ENCODE measurements at places on chromosomes 2 and 18.

- DNase-seq: no peak
Measured at GRCh38 chr2:238484522-238485452, 58.1 kb downstream of the ASB1 start.

- no peak for DNase-seq
Measured at GRCh38 chr18:33369711-33370449, 70.6 kb downstream of the CCDC178 start.

GRCh38 chr2:187851955-187852561 is 297.8 kb upstream of the TFPI start:
- DNase-seq: no peak

DNA sequence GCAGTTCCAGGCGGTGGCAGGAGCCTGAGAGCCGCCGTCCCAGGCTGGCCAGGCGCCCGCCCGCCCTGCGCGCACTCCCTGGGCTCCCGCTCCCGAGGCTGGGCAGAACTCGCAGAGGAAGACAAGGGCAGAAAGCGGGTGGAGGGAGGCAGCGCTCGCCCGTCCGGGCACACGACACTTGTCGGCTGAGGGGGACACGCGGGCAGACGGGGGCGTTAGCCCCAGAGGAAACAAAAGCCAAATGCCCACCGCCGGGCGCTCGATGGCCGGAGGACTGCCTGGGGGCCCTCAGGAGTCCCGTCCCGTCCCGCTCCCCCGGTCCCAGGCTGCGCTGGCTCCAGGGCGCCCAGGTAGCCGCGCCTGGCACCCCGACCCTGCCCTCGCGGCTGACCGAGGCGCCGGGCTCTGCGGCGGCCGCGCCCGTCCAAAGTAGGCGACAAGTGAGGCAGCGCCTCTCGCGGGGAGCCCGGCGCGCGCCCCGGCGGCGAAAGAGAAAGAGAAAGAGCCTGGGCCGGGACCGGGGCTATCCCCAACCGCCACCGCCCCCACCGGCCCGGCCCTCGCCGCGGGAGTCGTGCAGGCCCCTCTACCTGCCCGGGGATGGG is 491 bp downstream of the L3MBTL4 start:
- peak; percentile 55 for DNase-seq

- no peak for DNase-seq
Measured at GRCh38 chr2:134470561-134471168, 216.8 kb downstream of the MGAT5 start.

DNA sequence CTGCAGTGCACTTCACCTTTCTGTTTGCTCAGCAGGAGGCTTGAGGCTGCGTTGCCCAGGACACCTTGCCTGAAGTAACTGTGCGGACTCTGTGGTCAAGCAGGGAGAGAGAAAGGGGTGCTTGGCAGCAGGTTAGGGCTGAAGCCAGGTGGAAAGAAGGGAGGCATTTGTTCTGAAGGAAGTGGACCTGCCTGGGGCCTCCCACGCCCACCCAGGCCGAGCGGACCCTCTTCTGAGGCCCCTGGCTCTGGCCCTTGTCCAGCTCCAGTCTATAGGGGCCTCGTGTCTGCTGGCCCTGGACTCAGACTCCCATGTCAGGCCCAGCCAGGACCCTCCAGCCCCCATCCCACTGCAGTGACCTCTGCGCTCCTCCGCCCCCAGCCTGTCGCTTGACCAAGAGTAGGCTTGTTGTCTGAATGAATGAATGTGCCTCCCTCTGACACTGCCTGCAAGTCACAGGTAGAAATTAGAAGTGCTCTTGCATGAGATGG is 2.5 kb downstream of the SNED1 start:
- peak; percentile 1 for DNase-seq

GRCh38 chr2:18132697-18133096 is 254.2 kb downstream of the KCNS3 start:
- DNase-seq: no peak

- no peak for DNase-seq
Measured at GRCh38 chr2:147156970-147157369, 687.9 kb upstream of the ACVR2A start.

- DNase-seq: no peak
Measured at GRCh38 chr18:62693659-62694058, 21.7 kb upstream of the PHLPP1 start.

DNA sequence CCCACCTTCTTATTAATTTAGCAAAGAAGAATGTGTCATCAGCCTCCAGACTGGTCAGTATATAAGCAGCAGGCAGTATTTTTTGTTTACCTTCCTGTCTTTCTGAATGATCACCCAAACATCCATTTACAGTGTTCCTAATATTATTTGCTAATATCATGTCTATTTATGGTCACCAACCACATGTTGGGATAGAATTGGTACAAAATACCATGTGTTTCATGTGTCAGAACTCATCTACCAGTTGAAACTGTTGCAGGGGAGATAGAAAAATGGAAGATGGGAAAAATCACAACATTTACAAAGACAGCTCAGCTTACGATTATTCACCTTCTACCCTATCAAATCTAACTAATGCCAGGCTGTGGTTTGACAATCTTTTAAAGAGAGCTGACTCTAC is 66.2 kb downstream of the ANKRD44 start:
- no peak for DNase-seq

- no peak for DNase-seq
Measured at GRCh38 chr2:56248965-56249742, 65.4 kb downstream of the CCDC85A start.

GRCh38 chr2:223944703-223945531 is at the start of gene WDFY1:
Gene WDFY1, minus strand, starts transcription at chr2:223945335. Its CDS starts 51 bp downstream, at chr2:223945284.
- peak; percentile 87 for DNase-seq

DNA sequence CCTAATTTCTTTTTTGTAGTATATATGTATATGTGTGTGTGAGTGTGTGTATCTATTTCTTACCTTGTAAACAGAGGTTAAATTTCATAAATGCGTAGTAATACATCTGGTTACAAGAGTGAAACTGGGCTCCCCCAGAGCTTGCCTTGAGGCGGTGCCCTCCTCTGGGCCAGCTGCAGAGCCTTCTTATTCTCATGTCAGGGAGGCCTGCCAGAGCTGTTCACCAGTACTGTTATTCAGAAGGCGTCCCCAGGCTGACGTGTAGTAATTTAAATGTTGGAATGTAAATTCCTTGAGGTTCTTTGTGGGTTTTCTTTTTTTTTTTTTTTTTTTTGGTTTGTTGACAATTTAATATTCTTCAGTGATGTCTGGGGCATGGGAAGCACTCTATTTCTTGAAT is 11.2 kb downstream of the COPS8 start:
- DNase-seq: no peak
